Nephron progenitor cell (in vitro differentiated cells): ENCODE measurements at places on chromosomes 4 and X.

GRCh38 chrX:69014200-69014599 is 151.1 kb downstream of the PJA1 start:
- no peak for DNase-seq

DNA sequence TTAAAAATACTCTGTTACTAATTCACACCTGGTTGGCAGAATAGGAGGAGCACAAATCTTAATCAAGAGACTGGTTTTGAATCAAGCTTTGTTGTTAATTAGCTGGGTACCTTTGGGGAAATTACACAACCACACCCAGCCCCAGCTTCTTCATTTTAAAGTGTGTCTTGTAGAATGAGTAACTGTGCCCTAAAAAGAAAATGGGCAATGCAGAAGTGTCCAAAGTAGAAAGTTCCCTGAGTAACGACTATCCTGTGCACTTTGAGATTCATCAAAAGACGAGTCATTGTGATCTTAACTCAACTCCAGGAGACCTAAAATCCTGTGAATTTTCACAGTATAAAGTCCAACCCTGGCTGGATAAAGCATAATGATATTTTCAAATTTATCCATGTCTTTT is 792.3 kb upstream of the HS3ST1 start:
- DNase-seq: no peak

- no peak for DNase-seq
Observed at GRCh38 chr4:94650690-94651089, 107.1 kb upstream of the BMPR1B start.

- DNase-seq: no peak
Observed at GRCh38 chr4:127355743-127356142, 277.0 kb upstream of the INTU start.

DNA sequence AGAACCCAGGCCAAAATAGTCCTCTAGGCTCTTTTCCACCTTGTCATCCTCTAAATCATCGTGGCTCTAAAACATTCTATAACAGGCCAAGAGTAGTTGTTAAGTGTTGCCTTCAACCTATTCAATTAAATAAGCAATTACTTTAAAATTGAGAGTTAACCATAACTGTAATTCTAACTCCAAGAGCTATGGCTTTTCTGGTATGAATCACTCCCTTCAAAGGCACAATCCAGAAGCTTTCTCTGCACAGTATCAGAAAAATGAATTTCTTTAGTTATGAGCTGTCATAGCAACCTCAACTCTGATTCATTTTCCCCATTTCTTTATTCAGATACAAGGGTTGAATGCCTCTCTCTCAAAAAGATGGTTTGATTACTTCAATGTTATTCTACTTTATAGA is 21.7 kb downstream of the INPP4B start:
- DNase-seq: no peak

DNA sequence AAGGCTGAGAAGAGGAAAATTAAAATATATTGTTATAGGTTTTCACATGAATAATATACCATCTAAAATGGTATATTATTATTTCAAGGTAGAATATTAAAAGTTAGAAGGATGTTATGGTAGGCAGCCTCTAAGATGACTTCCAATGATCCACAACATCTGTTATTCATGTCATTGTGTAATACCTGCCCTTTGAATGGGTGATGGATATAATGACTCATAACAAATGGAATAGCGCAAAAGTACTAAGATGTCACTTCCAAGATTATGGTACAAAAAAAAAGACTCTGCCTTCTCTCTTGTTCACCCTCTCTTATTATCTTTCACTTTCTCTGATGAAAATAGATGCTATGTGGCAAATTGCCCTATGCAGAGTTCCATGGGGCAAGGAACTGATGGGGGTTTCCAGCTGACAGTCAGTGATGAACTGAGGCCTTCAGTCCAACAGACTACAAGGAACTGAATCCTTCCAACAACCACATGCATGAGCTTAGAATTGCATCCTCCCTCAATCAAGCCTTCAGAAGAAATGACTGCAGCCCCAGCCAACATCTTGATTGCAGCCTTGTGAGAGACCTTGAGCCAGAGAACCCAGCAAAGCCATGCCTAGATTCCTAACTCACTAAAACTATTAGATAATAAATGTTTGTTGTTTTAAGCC is 57.7 kb downstream of the HS6ST2 start:
- DNase-seq: no peak

DNA sequence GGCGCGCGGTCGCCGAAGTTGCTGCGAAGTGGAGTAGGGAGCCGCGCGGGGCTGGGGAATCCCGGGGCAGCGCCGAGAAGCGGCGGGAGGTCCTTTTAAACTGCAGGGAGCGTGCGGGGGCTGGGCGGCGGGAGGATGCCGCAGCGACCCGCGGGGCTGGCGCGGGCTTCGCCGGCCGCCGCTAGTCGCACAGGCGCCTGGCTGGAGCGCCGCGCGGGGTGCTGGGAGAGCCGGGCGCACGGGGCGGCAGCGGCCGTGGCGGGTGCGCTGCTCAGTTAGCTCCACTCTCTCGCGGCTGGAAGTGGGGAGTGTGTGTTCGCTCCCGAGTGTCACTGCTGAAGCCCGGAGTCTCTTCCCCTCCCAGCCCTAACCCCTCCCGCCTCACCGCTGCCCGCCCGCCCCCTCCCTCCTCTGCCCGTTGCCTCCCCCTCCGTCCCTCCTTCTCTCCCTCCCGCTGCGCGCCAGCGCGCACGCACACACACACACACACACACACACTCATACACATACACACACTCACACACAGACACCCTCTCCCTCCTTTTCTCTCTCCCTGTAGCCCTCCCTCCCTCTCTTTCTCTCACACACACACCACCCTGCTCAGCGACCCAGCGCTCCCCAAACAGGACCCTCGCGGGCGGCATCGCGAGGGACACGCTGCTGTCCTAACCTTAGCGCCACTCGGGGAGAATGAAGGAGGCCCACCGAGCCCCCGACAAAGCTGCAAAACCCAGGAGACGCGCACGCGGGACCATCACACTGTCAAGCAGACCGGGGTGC is at the start of gene NDNF:
Gene NDNF, minus strand, starts transcription at position 312 of the 780 bp plus-strand sequence. CDS start 26,698 bp downstream, outside the sequence.
- DNase-seq: peak; percentile 77

DNA sequence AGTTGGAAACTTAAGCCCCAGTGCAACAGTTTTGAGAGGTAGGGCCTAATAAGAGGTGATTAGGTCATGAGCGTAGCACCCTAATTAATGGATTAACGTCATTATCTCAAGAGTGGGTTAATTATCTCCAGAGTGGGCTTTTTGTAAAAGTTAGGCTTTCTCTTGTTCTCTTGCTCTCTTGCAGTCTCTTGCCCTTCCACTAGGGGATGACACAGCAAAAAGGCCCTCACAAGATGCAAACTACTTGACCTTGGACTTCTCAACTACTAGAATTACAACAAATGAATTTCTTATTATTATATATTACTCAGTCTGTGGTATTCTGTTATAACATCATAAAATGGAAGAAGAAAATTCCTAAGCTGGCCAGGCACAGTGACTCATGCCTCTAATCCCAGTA is 22.1 kb upstream of the NDST3 start:
- no peak for DNase-seq

DNA sequence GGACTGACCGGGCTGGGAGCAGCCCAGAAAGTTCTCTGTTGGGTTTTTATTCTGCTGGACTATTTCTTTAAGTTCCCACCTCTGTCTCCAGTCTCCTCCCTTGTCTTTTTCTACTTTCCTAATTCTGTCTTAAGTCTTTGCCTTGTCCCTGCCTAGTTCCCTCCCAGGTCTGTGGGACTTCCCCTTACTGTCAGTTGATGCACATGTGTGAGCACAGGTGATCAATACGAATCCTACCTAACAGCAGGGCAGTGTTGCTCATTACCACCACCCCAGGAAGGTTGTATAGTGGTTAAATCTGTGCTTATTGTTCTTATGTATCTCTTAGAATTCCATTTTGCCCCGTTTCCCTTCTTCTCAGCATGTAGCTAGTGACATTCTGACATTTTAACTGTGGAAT is 62.1 kb downstream of the GALNTL6 start:
- no peak for DNase-seq

DNA sequence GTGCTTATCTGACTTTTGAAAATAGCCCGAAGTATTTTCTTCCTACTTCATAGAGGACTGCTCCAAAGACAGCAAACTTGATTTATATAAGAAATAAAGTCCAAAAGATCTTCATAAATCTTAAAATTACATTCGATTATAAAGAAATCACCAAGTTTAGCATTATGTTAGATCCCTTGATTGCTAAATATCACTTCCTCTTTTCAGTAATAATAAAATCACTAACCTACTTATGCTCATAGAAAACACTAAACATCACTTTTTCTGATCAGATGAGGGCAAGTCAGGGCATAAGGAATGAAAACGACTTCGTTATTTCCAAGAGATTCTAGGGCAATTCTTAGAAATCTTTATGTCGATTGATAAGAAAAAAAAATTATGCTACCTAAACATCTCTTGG is 32.0 kb downstream of the DYNLT3 start:
- DNase-seq: no peak

GRCh38 chr4:87049508-87049907 is 114.7 kb downstream of the AFF1 start:
- no peak for DNase-seq

DNA sequence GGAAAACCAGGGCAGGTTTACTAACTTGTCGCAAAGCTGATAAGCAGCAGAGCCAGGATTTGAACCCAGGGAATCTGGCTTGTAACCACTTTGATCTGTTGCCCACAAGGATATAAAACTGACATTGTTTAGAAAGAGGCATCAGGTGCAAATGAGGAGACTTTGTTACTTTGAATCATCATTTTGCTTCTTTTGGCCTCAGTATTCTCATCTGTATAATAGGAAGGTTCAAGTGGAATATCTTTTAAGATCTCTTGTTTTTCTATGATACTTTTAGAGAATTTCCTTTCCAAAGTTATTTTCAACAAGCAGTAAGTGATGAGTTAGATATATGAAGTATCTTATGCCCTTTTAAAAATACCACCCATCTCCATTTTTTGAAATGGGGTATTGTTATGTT is 57.8 kb upstream of the NAP1L5 start:
- no peak for DNase-seq

- DNase-seq: no peak
Observed at GRCh38 chr4:97367878-97368277, 775.4 kb downstream of the STPG2 start.

- DNase-seq: no peak
Observed at GRCh38 chrX:109184506-109185139, 297.3 kb downstream of the GUCY2F start.

- peak; percentile 13 for DNase-seq
Observed at GRCh38 chr4:186297013-186297645, 31.1 kb downstream of the F11 start.

- no peak for DNase-seq
Observed at GRCh38 chr4:141019768-141020167, 113.5 kb downstream of the RNF150 start.

DNA sequence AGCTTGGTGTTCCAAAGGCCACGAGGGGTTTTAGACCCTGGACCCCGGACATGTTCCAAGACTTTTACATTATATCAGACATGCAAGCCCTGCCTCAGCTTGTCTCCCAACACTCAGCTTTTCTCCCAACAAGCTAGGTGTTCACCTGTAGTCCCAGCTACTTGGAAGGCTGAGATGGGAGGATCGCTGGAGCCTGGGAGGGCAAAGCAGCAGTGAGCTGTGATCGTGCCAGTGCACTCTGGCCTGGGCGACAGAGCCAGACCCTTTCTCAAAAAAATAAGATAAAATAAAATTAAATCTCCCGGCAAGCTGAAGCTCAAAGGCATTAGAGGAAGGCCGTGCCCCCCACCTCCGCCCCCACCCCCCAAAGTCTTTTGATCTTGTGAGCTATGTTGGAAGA is 13.7 kb downstream of the CTAG1A start:
- DNase-seq: no peak

- DNase-seq: no peak
Observed at GRCh38 chr4:171288816-171289432, 524.3 kb upstream of the GALNTL6 start.

- no peak for DNase-seq
Observed at GRCh38 chrX:3659761-3660160, 53.7 kb downstream of the PRKX start.
